ENCODE measurements at places on chromosomes 13 and 19. TPM values are rescaled to one million over a fixed set of nuclear protein-coding genes. Genes with fewer than 3 reads are reported as not detected.

The SERPINE3 gene
- not detected for total RNA-seq

The C19orf38 gene
- total RNA-seq, result not detected

The SYDE1 gene
- total RNA-seq, result 55.8 TPM

DNA sequence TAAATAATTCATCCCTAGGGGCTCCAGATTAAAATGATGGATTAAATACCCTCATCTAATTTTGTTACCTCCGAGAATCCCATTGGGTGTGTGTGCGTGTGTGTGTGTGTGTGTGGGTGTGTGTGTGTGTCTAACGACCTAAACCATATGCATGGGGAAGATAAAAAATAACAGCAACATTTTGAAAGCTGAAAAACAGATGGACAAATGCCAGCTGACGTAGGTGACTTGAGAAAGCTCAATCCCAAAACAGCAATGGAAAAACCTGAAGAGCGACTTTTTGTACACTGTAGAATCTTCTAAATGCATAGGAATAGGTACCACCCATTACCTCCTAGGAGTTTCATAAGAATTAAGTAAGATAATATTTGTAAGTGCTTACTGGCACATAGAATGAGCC is 8.7 kb upstream of the RPL21 start:
- DNase-seq, result no peak

GRCh38 chr19:55153652-55154264 is 3.8 kb downstream of the TNNI3 start:
- DNase-seq, result no peak

GRCh38 chr19:13053238-13053637 is 49.4 kb downstream of the LYL1 start:
- DNase-seq, result no peak

- no peak for DNase-seq
These were observed 13.6 kb downstream of the UBAC2 start for GRCh38 chr13:99214232-99214631.

GRCh38 chr19:17996826-17997316 is 11.1 kb upstream of the ARRDC2 start:
- DNase-seq, result peak; percentile 75

DNA sequence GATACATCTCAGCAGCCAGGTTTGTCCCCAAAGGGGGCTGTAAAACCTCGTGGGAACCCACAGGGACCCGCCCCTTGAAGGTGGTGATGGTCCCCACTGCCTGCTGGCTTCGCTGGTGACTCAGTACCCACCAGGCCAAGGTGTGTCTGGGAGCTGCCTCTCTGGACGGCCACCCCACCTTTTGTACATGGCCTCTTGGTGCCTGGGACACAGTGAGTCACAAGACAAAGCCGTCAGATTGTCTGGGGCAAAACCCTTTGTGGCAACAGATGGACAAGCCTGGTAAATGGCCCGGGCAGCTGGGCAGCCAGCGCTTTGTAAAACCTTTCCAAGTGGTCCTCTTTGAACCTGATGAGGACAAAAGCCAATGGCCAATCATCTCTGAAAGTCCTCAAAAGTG is 27.9 kb upstream of the KLF2 start:
- DNase-seq, result no peak

Data from HT1080 (cell line).